ENCODE measurements at places on chromosomes 6 and 20. TPM values are rescaled to one million over a fixed set of nuclear protein-coding genes. Genes with fewer than 3 reads are reported as not detected.
A peak's percentile ranks its signal among the peaks of the same experiment; 100 is the strongest.

DNA sequence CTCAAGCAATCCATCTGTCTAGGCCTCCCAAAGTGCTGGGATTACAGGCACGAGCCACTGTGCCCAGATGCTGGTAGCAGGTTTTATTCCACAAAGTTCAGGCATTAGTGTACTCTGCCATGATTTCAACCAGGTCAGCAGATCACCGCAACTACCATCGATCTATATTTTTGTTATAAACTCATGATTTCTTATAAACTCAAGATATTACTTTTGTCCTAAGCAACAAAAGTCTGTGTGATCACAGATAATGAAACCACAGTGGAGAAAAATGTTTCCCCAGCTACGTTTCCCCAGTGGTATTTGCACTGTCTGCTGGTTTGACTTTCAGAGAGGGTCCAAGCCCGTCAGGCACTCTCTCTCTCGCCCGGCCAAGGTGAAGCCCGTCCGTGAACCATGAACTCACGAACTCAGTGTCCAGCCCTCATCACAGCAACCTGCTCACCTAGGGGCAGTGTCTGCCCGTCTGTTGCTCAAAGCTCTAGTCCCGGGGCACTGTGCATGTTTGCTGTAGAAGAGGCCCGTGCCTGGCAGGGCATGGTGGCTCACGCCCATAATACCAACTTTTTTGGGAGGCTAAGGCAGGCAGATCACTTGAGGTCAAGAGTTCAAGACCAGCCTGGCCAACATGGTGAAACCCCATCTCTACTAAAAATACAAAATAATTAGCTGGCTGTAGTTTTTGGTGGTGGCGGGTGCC, 7.0 kb downstream of the SLC4A11 start:
- H3K27ac ChIP-seq: no peak overlapping the region
- H3K4me3 ChIP-seq: no peak overlapping the region
- peaks cover 18% of the 10 kb centered on the region for H3K27me3 ChIP-seq
- H3K36me3 ChIP-seq: no peaks in the 10 kb centered on the region
- no peaks in the 10 kb centered on the region for H3K4me1 ChIP-seq
- DNase-seq: no peak

DNA sequence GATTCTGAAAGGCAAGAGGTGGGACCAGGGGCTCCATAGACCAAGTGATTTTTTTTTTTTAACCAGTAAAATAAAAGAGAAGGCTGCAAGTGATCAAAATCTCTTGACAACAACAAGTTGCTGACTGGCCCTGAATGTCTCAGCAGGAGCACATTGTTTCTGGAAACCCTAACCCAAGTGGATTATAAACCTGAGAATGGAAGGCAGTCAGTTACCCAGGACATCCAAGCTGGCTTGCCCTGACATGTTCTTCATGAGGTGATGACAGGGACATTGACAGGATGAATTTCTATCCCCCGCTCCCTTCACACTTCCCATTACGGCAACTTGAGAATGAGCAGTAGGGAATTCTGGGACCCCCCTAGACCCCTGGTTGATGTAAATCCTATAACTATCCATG, 49.6 kb upstream of the RIPOR2 start:
- H3K4me3 ChIP-seq: no peak overlapping the region
- H3K4me1 ChIP-seq: no peaks in the 10 kb centered on the region
- H3K27me3 ChIP-seq: no peaks in the 10 kb centered on the region
- H3K27ac ChIP-seq: no peak overlapping the region

DNA sequence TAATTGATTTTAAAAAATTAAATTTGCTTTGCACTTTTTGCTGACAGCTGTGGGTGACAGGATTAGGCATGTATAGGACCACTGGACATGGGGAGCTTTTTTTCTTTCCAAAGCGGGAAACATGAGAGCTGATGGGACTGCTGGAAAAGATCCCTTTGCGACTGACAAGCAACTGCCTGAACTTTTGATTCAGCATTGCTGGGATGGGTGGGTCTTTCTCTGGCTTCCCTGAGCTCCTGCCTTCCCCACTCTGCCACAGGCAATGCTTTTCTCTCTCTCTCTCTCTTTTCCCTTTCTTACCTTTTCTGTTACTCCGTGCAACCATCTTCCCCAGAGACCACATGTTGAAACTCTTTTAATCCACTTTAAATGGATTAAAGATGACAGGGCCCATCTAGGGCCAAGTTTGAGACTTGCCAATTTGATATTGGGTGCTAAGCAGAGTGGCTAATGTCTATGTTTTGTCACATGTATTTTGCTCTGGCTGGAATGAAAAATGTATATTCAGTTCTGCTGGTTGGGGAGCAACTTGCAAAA, 33.5 kb upstream of the TPD52L1 start:
- no peak overlapping the region for H3K27ac ChIP-seq
- H3K4me3 ChIP-seq: no peak overlapping the region
- no peaks in the 10 kb centered on the region for H3K27me3 ChIP-seq
- no peaks in the 10 kb centered on the region for H3K4me1 ChIP-seq
- no peak for DNase-seq

The TENT5A gene
- polyA plus RNA-seq: 9.1 TPM

- no peak for DNase-seq
- no peaks in the 10 kb centered on the region for H3K36me3 ChIP-seq
- H3K27ac ChIP-seq: no peak overlapping the region
- H3K4me3 ChIP-seq: no peak overlapping the region
Measured at GRCh38 chr6:38518511-38519304, 121.0 kb downstream of the BTBD9 start.

GRCh38 chr20:12570371-12570770, 438.4 kb upstream of the SPTLC3 start:
- no peaks in the 10 kb centered on the region for H3K27me3 ChIP-seq
- no peaks in the 10 kb centered on the region for H3K4me1 ChIP-seq
- H3K36me3 ChIP-seq: no peaks in the 10 kb centered on the region

DNA sequence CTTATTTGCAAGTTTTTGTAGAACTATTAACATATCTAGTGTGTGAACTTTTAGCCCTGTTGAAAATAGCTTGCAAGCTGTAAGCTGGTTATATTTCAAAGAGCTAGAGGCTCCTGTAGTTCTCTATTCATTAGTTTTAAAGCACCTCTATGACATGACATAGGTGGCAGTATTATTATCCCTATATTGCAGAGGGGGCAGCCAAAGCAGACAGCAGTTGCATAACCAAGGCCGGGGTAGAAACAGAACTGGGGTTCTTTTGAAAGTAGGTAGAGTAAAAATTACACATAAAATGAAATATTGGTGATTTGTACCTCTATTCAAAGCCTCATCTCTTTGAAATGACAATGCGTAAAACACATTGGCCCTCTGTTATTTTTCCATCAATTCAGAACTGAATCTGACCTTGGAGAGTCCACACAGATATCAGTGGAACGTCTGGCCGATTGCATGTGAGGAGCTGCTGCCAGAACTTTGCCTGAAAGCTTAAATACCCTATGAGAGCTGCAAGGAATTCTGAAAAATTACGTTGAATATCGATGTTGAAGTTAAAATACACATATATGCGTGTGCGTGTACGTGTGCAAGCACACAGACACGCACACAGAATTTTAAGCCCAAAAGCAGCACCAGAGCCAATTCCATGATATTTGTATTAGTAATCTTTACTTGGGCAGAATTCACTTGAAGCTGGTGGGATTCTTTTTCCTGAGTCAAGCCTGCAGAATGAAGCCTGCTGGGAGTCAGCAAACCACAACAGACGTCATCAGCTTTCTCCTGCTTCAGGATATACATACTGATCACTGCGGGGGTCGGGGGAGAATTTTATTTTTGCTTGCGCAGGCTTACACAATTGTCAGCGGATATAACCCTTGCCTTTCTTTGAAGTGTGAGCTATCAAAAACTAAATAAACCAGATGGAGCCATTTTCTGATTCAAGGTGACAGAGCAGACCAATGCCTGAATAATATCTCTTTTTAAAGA, 163.2 kb downstream of the PDE7B start:
- no peak for DNase-seq
- no peak overlapping the region for H3K27ac ChIP-seq
- H3K36me3 ChIP-seq: no peaks in the 10 kb centered on the region
- no peak overlapping the region for H3K4me3 ChIP-seq
- H3K4me1 ChIP-seq: peaks cover 15% of the 10 kb centered on the region

The C20orf141 gene
- not detected for polyA plus RNA-seq

The PIGU gene
- 5.8 TPM for polyA plus RNA-seq

GRCh38 chr6:158498362-158498761, 61.5 kb upstream of the TMEM181 start:
- no peak overlapping the region for H3K27ac ChIP-seq
- H3K27me3 ChIP-seq: no peaks in the 10 kb centered on the region
- no peaks in the 10 kb centered on the region for H3K4me1 ChIP-seq
- no peak overlapping the region for H3K4me3 ChIP-seq
- DNase-seq: no peak
- peaks cover 93% of the 10 kb centered on the region for H3K36me3 ChIP-seq

The PHACTR3 gene
- polyA plus RNA-seq: 0.11 TPM

DNA sequence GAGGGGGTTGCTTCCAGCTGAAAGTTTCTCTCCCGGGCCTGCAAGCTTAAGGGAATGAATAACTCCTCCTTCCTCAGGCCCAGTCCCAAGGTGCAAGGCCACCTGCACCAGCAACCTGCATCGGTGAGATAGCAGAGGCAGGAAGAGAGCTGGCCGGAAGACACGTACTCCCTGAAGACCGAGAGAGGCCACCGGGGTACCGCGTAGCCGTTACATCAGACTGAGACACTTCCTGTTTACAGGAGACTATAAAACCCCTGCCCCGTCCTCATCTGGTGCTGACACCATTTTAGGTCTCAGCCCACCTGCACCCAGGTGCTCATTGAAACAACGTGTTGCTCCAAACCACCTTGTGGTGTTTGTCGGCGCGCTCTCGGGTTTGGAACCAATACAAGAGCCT, 60.5 kb upstream of the PRND start:
- no peaks in the 10 kb centered on the region for H3K27me3 ChIP-seq
- H3K4me1 ChIP-seq: peaks cover 27% of the 10 kb centered on the region
- no peaks in the 10 kb centered on the region for H3K36me3 ChIP-seq
- DNase-seq: no peak
- H3K27ac ChIP-seq: peak overlapping the region; percentile 21
- no peak overlapping the region for H3K4me3 ChIP-seq

GRCh38 chr20:43963872-43964791, 49.5 kb downstream of the TOX2 start:
- peak; percentile 69 for DNase-seq
- H3K36me3 ChIP-seq: no peaks in the 10 kb centered on the region
- no peak overlapping the region for H3K27ac ChIP-seq
- peaks cover 38% of the 10 kb centered on the region for H3K4me1 ChIP-seq

The LY6G6C gene
- polyA plus RNA-seq: not detected

GRCh38 chr6:168583821-168584220, 142.8 kb downstream of the SMOC2 start:
- DNase-seq: no peak
- H3K4me3 ChIP-seq: no peak overlapping the region
- no peaks in the 10 kb centered on the region for H3K27me3 ChIP-seq
- H3K27ac ChIP-seq: no peak overlapping the region
- H3K36me3 ChIP-seq: no peaks in the 10 kb centered on the region

DNA sequence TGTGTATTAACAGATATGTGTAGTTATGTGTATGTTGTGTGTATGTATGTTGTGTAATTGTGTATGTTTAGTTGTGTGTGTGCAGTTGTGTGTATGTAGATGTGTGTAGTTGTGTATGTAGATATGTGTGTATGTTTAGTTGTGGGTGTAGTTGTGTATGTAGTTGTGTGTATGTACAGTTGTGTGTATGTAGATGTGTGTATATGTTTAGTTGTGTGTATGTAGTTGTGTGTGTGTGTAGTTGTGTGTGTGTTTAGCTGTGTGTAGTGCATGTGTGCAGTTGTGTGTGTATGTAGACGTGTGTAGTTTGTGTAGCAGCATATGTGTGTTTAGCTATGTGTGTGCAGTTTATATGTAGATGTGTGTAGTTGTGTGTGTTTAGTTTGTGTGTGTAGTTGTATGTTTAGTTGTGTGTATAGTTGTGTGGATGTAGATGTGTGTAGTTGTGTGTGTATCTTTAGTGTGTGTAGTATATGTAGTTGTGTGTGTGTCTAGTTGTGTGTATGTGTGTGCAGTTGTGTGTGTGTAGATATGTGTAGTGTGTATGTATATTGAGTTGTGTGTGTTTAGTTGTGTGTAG, 16.3 kb downstream of the SIRT5 start:
- H3K36me3 ChIP-seq: peaks cover 32% of the 10 kb centered on the region
- DNase-seq: no peak
- H3K4me3 ChIP-seq: no peak overlapping the region
- H3K27ac ChIP-seq: no peak overlapping the region
- no peaks in the 10 kb centered on the region for H3K27me3 ChIP-seq

The IMPG1 gene
- not detected for polyA plus RNA-seq

DNA sequence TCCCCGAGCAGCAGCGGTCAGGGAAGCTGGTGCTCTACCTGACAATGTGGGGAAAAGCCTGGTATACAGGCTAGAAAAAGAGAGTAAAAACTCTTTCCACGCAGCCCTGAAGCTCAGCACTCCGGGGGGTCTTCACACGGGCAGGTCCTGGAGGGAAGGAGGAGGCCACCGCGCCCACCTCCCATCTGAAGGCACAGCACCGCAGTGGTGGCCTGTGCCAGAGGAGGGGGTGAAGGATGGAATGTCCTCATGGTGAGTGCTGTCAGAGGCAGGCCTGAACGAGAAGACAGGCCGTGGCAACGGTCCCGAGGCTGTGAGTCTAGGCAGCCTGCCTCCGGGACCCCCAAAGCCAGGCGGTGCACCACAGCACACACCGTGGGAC, 5.8 kb downstream of the SLC2A4RG start:
- H3K4me1 ChIP-seq: peaks cover 14% of the 10 kb centered on the region
- no peak for DNase-seq
- no peak overlapping the region for H3K4me3 ChIP-seq

DNA sequence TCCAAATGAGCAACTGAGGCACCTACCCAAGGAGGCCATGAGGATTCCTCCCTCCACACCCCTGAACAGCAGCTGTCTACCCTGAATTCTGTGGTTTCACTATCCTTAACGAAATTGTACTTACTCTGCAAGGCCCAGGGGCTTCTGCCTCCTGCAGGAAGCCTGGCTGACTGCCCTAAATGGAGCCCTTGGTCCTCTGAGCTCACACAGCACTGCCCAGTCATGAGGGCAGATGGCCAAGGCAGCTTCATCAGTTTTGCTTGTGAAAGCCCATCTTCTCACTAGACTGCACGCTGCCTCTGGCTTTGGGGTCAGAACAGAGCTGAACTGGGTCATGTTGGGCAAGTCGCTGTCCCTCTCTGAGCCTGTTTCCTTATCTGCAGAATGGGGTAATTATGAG, 26.4 kb upstream of the SIRPA start:
- no peaks in the 10 kb centered on the region for H3K27me3 ChIP-seq
- peaks cover 74% of the 10 kb centered on the region for H3K4me1 ChIP-seq
- no peaks in the 10 kb centered on the region for H3K36me3 ChIP-seq
- H3K27ac ChIP-seq: no peak overlapping the region
- no peak for DNase-seq

GRCh38 chr20:21867811-21868210, 162.3 kb downstream of the PAX1 start:
- H3K4me1 ChIP-seq: no peaks in the 10 kb centered on the region
- H3K27ac ChIP-seq: no peak overlapping the region
- H3K36me3 ChIP-seq: no peaks in the 10 kb centered on the region
- H3K27me3 ChIP-seq: no peaks in the 10 kb centered on the region
- H3K4me3 ChIP-seq: no peak overlapping the region
- DNase-seq: no peak

Data from CD14-positive monocyte (primary cell).